ENCODE measurements at places on chromosomes 12 and 14. TPM values are rescaled to one million over a fixed set of nuclear protein-coding genes. Genes with fewer than 3 reads are reported as not detected.

KCNH5 gene
- 0.32 TPM for total RNA-seq

ENDOU gene
- total RNA-seq, result not detected

DYNC1H1 gene
- total RNA-seq, result 2,051 TPM

CSRP2 gene
- total RNA-seq, result 50.5 TPM

KRT74 gene
- total RNA-seq, result not detected

EXOC3L4 gene
- total RNA-seq, result 0.81 TPM

STON2 gene
- total RNA-seq, result 278 TPM

TROAP gene
- 11.7 TPM for total RNA-seq

STAT6 gene
- 34.4 TPM for total RNA-seq

LBHD2 gene
- total RNA-seq, result not detected

SERPINA3 gene
- not detected for total RNA-seq

ANKRD52 gene
- 49.1 TPM for total RNA-seq

KRT72 gene
- total RNA-seq, result not detected

GPR33 gene
- total RNA-seq, result not detected

CMKLR1 gene
- not detected for total RNA-seq

KCNJ8 gene
- 0.66 TPM for total RNA-seq

PRR4 gene
- 7.5 TPM for total RNA-seq

PLA2G1B gene
- total RNA-seq, result not detected

ADAM21 gene
- not detected for total RNA-seq

PMEL gene
- 851 TPM for total RNA-seq

KRT6A gene
- not detected for total RNA-seq

Measured in glutamatergic neuron (in vitro differentiated cells).